CD4-positive, alpha-beta T cell treated with Interferon gamma for 1 hour (primary cell): ENCODE measurements at places on chromosomes 13 and 19.

GRCh38 chr13:75927183-75927669, 291.1 kb downstream of the LMO7 start:
- no peak for DNase-seq

DNA sequence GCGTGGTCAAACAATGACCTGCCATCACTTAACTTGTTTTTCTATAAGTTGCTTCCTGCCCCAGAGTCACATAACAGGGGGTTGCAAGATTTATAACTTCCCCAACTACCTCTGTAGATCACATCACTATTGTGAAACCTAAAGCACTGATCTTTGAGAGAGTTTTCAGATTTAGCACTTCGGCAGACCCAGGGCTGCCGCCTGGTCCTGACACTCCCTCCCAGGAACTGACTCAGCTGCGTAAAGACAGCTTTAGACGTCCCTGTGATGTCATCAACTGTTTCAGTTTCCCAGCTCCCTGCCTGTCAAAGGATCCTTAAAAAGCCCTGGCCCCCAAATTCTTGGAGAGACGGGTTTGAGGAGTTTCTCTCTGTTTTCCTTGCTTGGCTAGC, 33.3 kb downstream of the IGFL2 start:
- DNase-seq, result peak; percentile 38

DNA sequence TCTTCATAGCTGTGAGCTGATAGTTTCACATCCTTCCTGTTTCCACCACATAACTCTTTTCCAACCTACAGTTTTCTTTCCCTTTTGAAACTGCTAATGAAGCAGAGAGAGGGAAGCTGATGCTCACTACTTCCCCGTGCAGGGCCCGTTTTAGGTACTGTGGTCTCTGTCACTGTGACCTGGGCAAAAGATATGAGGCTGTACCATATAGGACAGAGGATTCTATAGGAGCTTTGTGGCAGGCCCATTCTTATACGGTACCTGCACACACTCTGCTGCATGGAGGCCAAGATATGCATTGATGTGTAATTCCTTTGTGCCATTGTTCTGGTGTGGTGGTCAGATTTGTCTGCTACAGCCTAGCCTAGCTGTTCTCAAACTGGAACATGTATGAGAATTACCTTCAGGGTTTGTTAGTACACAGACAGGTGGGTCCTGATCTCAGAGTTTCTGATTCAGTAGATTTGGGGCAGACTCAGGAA, 577.3 kb downstream of the LMO7 start:
- DNase-seq, result no peak

DNA sequence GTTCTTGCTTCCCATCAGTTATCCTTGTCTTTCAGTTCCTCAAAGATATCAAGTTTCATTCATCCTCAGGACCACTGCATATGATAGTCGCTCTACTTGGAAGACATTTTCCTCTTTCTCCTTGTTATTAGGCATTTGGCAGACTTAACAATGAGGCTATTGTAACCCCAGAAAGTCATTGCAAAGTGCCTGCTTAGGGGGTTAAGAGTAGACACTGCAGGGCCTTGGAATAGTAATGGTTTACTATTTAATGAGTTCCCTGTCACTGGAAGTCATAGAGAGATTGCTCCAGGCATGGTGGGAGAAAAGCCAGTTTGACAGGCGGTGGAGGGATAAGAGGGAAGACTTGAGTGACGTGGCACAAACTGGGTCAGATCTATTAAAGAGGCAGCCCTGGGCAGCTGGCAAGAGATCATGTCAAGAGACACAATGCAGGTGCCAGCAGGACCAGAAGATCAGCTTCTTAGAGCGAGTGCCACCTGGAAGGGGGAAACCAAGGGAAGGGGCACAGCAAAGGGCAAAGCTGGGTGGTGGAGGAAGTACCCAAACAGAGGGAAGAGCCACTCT, 16.8 kb upstream of the CPB2 start:
- DNase-seq, result no peak

DNA sequence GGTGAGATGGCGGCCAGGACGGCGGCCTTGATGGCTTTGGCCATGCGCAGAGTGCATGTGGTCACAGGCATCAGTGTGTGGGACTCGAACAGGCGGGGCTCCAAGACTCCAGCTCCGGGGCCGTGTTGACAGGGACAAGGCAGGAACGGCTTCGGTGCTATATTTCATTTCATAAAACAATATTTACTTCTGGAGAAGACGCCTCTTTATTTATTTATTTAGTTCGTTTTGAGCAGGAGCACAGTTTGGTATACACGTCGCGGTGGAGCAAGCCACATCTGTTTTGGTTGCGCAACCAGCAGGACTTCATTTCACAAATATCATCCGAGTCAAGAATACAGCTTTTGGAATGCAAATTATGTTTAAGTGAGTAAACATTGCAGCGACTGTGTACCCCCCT, 166.7 kb upstream of the TSHZ3 start:
- no peak for DNase-seq

- no peak for DNase-seq
These were observed 1395.8 kb downstream of the SLITRK5 start for GRCh38 chr13:89066868-89067466.

- peak; percentile 48 for DNase-seq
These were observed 4.4 kb downstream of the BCAT2 start for GRCh38 chr19:48806518-48806817.

- DNase-seq, result no peak
These were observed 999.1 kb upstream of the SLC10A2 start for GRCh38 chr13:104065328-104065727.

- DNase-seq, result no peak
These were observed 211.5 kb downstream of the KLF12 start for GRCh38 chr13:73922493-73923393.

DNA sequence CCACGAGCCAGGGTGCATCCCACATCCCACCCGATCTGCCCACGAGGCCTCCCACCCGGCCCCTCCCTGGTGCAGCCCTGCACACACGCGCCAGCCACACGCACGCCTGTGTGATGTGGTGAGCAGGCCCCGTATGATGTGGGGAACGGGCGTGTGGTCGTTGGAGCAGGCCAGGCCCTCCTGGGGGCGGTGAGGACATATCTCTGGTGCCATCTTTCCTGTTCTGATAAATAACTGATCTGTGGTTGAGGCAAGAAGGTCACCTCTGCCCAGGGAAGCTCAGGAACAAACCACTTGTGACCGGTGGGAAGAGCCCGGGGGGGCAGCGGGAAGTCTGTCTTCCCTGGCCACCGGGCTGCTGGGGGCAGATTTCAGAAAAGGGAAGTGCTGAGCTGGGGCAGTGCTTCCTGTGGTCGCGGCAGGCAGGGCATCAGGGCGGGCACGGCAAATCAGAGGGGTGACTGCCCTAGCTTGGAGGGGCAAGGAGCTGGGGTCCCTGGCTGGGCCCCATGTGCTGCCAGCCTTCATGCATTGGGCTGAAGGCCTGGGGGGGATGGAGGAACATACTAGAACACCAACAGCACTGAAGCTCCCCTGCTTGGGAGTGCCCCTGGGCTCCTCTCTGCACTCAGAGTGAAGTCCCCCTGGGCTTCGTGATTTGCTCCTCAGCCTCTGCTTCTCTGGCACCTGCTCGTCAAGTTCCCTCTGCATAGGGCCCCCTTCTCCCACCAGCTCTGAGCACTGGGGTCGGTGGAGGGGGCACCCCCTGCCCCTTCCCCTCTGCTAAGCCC, 35.2 kb upstream of the SLC7A10 start:
- DNase-seq, result peak; percentile 27

DNA sequence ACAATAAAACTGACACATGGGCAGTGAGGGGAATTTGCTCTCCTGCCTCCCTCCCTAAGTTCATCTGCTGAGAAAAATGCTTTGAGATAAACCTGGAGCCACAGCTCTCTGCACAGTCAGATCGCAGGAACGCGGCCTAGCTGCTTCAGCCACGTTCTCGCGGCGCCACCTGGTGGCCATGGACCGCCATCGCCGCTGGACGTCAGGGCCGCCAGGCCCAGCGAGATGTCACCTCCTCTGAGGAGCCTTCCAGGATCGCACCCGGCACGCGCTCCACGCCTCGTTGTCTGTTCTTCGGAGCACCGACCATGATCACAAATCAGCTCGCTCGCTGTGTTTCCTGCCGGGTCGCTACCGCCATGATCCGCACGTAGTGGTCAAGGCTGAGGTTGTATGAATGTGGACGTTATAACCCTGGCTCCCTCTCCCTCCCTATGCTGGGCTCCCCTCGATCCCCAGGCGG, 20.6 kb upstream of the USP29 start:
- DNase-seq, result peak; percentile 18

GRCh38 chr13:89577301-89577700, 1770.2 kb upstream of the MIR17HG start:
- no peak for DNase-seq

GRCh38 chr13:93388701-93389100, 162.1 kb downstream of the GPC6 start:
- DNase-seq, result no peak

DNA sequence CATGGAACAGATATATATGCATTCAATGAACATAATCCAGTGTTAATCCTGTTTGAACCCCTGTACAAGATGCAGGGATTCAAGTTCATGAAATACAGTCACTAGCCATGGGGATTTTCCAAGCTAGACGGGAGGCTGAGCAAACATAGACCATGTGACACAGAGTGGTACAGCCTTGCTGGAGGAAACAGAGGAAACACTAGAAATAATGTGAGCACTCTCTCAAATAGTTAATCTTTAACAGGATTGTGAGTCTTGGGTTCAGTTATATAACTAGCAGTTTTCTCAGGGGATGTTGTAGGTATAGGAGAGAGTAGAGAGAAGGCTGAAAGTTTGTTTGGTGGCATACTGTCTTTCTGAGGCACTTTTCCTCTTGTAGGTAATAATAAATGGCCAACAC, 13.9 kb upstream of the LGALS16 start:
- no peak for DNase-seq

- no peak for DNase-seq
These were observed 17.4 kb downstream of the RUBCNL start for GRCh38 chr13:46369506-46370277.

- no peak for DNase-seq
These were observed 267.8 kb downstream of the KCNRG start for GRCh38 chr13:50283017-50283416.

GRCh38 chr13:81048026-81048461, 707.1 kb upstream of the SPRY2 start:
- no peak for DNase-seq

GRCh38 chr19:51740356-51740755, 11.3 kb downstream of the FPR1 start:
- no peak for DNase-seq

DNA sequence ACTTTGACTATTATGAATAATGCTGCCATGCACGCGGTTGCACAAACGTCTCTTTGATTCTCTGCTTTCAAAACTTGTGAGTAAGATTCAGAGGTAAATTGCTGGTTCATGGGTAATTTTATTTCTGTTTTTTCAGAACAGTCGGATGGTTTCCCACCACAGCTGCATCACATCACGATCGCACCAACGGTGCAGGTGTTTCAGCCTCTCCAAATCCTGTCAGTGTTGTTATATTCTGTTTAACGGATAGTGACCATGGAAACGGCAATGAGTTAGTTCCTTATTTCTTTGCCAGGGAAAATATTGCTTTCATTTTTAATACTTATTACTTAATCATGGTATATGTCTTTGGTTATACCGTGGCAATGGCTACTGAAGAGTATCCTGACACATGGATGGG, 19.1 kb upstream of the ZNF835 start:
- no peak for DNase-seq

DNA sequence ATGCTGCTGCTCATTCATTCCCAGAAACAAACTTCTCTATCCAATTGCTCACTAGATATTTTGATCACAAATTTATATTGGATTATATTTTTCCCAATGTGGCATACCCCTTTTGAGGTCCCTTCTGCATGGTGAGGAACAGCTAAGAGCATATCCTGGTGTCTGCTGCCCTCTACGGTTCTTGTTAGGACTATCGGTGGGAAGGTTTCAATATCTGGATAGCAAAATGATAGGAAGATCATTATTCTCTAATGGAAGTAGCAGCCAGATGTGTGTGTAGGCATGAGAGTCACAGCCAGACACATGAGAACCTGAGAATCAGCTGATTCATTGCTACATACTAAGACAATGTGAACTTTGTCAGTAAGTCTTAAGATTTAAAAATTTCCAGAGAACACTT, 1422.4 kb upstream of the MIR17HG start:
- DNase-seq, result no peak

DNA sequence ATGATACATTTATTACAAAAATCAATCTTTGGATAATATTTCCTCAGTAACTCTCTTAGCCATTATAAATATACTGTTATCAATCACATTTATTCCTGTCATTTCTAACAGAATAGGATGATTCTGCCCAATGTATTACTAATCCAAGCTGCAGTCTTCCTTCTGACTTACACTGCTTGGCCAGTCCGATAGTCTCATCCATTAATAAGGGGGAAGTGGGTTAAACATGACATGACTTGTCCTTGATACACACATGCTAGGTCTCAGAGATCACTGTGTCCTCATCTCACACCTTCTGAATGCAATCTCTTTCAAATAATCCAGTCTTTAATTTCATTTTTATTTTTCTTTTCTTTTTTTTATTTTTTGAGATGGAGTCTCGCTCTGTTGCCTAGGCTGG, 18.8 kb downstream of the SACS start:
- no peak for DNase-seq

DNA sequence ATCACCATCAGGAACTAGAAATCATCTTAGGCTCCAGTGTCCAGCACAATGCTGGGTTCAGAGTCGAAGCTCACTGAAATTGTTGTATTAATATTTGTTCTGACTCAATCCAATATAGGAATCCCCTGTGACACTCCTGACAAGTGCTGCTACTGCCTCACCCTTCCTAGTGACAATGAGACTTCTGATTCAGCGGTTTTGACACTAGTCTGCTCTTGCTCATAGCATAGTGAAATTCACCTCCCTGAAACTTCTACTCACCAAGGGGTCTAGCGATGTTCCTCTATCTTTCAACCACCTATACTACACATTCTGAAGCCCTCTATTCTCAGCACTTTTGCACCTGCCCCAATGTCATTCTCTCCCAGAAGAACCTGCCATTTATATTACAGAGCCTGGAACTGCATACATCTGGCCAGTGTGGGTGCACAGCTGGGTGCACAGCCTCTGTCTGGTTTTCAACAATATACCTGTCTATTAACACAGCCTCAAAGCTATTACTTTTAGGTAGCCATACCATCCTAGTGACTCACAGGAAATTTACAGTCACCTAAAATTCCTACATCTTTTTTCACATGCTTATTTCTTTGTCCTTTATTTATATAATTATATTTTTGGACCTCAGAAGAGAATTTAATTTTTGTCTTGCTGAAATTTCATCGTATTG, 88.3 kb downstream of the DOCK9 start:
- no peak for DNase-seq

- no peak for DNase-seq
These were observed 1.7 kb downstream of the CEACAM5 start for GRCh38 chr19:41709951-41710645.

DNA sequence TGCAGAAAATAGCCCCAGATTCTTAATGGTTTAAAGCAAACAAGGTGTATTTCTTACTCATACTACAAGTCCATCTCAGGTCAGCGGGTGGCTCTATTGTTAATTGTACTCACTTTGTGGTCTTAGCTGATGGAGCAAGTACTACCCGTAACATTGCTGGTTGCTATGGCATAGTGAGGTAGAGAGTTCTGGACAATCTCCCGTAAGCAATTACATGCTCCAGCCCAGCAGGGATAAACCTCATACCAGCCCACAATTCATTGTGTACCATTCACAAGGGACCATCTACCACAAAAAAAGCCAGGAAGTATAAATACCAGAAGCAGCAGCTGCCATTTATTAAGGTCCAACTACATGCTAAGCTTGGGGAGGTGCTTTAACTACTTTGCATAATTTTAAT, 167.1 kb downstream of the PCDH9 start:
- no peak for DNase-seq

GRCh38 chr13:57045826-57046546, 94.7 kb upstream of the PRR20A start:
- DNase-seq, result no peak

- DNase-seq, result no peak
These were observed 16.6 kb downstream of the GPR12 start for GRCh38 chr13:26743971-26744370.

- no peak for DNase-seq
These were observed 8.4 kb downstream of the MKNK2 start for GRCh38 chr19:2042485-2043250.
